SJSA1 (cell line): ENCODE measurements at places on chromosomes 5 and 9. TPM values are rescaled to one million over a fixed set of nuclear protein-coding genes. Genes with fewer than 3 reads are reported as not detected.

GRCh38 chr5:9479990-9480389 is 65.9 kb downstream of the SEMA5A start:
- H3K4me1 ChIP-seq, result peaks cover 35% of the 10 kb centered on the region
- H3K4me3 ChIP-seq, result no peak overlapping the region
- no peaks in the 10 kb centered on the region for H3K27me3 ChIP-seq
- no peak overlapping the region for H3K27ac ChIP-seq

- no peaks in the 10 kb centered on the region for H3K27me3 ChIP-seq
- DNase-seq, result no peak
- H3K4me1 ChIP-seq, result no peaks in the 10 kb centered on the region
- no peaks in the 10 kb centered on the region for H3K36me3 ChIP-seq
- H3K4me3 ChIP-seq, result no peak overlapping the region
These were observed 990.4 kb upstream of the ACO1 start for GRCh38 chr9:31394015-31394473.

The AHRR gene
- 17.8 and 22.6 TPM in 2 replicates for total RNA-seq

DNA sequence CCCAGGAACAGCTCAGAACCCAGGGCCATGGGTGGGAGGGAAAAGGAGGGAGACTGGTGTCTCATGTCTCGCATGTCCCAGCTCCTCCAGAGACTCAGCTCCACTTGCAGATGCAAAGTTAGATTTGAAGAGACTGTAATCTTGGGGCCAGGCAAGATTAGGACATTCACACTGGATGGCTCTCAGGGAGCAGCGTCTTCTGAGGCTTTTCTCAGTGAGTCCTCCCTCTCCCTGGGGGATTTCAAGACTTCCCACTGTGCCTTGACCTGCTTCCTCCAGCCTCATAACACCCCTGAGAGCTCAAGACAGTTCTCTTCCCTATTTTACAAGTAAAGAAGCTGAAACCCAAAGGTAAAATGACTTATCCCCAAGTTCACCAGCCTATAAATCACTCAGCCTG is 10.5 kb upstream of the TCOF1 start:
- no peaks in the 10 kb centered on the region for H3K27me3 ChIP-seq
- DNase-seq, result no peak
- peaks cover 21% of the 10 kb centered on the region for H3K4me1 ChIP-seq

GRCh38 chr5:144206141-144206540 is 35.5 kb downstream of the KCTD16 start:
- no peak overlapping the region for H3K27ac ChIP-seq
- DNase-seq, result no peak
- no peaks in the 10 kb centered on the region for H3K36me3 ChIP-seq
- peaks cover 19% of the 10 kb centered on the region for H3K4me1 ChIP-seq
- H3K27me3 ChIP-seq, result peaks cover 61% of the 10 kb centered on the region

DNA sequence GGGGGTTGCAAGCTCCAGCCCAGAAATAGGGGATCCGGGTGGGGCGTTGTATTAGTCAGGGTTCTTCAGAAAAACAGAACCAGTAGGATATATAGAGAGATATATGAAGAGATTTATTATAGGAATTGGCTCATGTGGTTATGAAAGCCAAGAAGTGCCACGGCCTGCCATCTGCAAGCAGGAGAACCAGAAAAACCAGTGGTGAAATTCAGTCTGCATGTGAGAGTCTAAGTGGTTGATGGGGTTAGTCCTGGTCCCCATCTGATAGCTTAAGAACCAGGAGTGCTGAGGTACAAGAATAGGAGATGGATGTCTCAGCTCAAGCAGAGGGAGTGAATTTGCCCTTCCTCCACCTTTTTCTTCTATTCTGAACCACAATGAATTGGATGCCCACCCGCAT is 123.4 kb upstream of the APC start:
- DNase-seq, result no peak
- no peaks in the 10 kb centered on the region for H3K36me3 ChIP-seq
- H3K27me3 ChIP-seq, result 0 out of 2 replicates have a peak, but pooled peaks cover 5% of the 10 kb centered on the region
- H3K4me3 ChIP-seq, result no peak overlapping the region
- 0 out of 2 replicates have a peak, but pooled peaks cover 3% of the 10 kb centered on the region for H3K4me1 ChIP-seq

- H3K4me1 ChIP-seq, result 0 out of 2 replicates have a peak, but pooled peaks cover 2% of the 10 kb centered on the region
- DNase-seq, result no peak
- no peak overlapping the region for H3K27ac ChIP-seq
These were observed 179.0 kb downstream of the EBF1 start for GRCh38 chr5:158920736-158921135.

GRCh38 chr5:1292139-1292538 is 2.7 kb downstream of the TERT start:
- no peak overlapping the region for H3K27ac ChIP-seq
- no peak for DNase-seq
- H3K4me1 ChIP-seq, result no peaks in the 10 kb centered on the region
- peaks cover 25% of the 10 kb centered on the region for H3K36me3 ChIP-seq

DNA sequence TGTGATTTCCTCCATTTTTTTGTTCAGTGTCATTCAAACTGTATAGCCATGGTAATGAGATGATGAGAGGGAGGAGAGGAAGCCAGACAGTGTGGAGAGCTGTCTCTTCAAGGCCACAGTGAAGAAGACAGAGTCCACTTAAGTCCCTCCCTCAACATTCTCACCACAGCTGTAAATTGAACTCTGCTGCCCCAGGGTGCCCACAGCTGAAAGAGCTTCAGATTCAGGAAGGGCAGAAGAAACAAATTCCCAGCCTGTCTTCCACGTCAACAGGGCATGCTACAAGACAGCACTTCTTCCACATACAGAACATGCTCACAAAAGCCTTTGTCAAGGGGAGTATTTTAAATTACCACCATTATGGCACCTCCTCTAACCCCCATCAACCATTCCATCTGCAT is 100.4 kb downstream of the KLHL3 start:
- DNase-seq, result no peak
- H3K36me3 ChIP-seq, result no peaks in the 10 kb centered on the region
- H3K27ac ChIP-seq, result no peak overlapping the region

The POU5F2 gene
- total RNA-seq, result 0.26 and 0.34 TPM in 2 replicates
